ENCODE measurements at places on chromosomes 4 and X.

DNA sequence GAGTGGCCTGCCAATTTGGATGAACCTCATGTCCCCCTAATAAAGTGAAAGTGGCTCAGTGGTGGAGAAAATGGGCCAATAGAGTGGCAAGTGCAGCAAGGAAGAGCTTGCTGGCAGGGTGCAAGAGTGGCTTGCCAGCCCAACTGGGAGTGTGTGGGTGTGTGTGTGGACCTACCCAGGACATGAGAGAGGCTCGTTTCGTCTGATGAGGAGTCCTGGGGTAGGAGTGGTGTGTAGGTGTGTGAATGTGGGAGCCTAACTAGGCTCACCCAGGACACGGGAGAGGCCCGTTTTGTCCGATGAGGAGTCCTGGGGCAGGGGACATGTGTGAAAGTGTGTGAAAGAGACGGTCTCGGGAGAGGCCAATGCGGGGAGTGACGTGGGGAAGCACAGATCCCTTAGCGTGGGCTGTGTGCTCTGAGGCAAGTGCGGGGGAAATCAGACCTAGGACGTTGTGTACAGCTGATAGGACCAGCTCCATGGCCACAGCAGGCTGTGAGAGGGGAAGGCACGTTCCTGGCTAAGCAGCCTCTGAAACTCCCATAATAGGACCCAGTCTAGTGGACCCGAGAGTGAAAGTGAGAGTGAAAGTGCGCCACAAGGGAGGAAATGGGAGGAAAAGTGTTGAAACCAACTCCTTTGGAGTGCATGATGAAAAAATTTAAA lies 5.3 kb downstream of the GAGE10 start:
- no peak for DNase-seq

GRCh38 chr4:117137145-117137544 lies 51.8 kb upstream of the TRAM1L1 start:
- DNase-seq: no peak

GRCh38 chr4:133152831-133153481 lies 3.9 kb downstream of the PCDH10 start:
- no peak for DNase-seq

DNA sequence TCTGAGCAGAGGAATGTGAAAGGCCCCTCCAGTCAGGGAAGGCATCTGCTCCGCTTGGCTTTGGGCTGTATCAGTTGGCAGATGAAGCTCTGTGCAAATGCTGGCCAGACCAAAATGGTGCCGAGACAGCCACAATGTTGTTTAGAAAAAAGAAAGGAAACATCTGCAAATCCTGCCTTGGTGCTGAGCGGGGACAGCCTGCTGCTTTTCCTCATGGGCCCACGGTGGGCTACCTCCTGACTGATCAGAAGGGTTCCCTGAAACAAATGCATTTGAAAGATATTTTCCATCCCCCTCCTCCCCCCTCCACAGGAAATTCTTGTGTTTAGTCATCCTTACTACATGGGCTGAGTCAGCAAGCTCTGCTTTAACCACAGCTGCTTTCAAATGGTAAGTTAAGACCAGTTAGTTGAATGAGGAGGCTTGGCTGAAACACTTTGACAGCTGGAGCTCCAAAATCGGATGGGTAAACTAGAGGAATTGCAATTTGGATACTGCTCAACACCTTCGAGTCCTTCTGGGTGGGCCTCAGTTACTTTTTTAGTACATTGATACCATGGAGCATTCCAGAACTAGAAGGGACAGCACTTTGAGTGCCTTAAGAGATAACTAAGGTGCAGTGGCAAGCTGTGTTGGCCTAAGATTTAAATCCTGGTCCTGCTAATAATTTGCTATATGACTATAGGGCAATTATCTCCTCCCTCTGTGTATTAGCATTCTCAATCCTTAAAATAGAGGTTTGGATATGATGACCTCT lies 36.0 kb downstream of the PLAC1 start:
- no peak for DNase-seq

- DNase-seq: no peak
Observed at GRCh38 chr4:165383591-165384073, 4.8 kb downstream of the CPE start.

GRCh38 chrX:153882086-153882498 lies 3.9 kb downstream of the L1CAM start:
- DNase-seq: no peak

DNA sequence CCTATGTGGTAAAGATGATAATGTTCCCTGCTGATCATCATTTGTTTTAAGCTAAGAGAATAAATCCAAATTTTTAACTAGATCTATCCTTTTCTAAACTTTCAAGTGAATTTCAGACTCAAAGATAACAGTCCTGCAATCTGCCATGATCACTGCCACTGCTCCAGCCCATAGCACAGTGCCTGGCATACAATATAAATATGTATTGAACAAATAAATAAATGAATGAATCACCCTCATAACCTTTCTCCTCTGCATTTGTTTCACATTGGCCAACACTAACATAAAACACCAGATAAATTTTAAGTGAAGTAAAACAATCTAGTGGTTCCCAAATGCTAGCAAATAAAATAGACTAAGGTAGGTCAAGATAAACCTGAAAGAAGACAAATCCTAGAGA lies 439.0 kb downstream of the GPM6A start:
- DNase-seq: no peak

GRCh38 chrX:42809569-42809968 lies 31.6 kb upstream of the PPP1R2C start:
- no peak for DNase-seq

DNA sequence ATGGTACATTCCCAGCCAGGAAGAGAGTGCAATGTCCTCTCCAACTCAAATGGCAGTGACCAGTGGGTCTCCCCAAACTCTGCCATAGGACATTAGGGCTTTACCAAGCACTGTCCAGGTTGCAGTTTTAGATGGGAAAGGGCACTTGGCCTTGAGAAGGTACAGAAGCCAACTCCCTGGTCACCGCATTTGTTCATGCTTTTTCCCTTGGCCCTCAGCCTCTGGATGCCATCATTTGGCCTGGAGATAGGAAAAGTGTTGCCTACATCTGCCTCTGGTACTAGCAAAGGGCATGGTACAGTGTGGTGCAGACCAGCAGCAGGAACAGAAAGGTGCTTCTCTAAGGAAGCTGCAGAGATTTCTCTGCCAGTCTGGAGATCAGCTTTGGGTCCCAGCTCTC lies 93.8 kb downstream of the MAMLD1 start:
- no peak for DNase-seq

DNA sequence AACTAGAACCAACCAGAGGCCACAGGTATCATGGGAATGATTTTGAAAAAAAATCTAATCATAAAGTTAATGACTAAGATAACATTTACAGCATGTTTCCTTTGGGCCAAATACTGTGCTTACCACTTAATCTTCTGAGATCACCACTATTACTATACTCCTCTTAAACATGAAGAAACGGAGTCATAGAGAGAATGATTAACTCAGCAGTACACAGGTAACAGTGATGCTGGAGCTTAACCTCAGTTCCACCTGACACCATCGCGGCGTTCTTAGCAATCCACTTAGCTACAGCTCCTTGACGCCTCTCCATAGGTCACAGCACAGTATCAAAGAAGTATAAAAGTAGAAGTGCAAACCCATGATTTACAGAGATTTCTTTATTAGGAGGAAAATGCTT lies 592.6 kb upstream of the SLIT2 start:
- no peak for DNase-seq

GRCh38 chr4:173318240-173318639 lies 15.9 kb downstream of the HMGB2 start:
- no peak for DNase-seq

- DNase-seq: no peak
Observed at GRCh38 chr4:7024336-7024890, 18.8 kb upstream of the TADA2B start.

DNA sequence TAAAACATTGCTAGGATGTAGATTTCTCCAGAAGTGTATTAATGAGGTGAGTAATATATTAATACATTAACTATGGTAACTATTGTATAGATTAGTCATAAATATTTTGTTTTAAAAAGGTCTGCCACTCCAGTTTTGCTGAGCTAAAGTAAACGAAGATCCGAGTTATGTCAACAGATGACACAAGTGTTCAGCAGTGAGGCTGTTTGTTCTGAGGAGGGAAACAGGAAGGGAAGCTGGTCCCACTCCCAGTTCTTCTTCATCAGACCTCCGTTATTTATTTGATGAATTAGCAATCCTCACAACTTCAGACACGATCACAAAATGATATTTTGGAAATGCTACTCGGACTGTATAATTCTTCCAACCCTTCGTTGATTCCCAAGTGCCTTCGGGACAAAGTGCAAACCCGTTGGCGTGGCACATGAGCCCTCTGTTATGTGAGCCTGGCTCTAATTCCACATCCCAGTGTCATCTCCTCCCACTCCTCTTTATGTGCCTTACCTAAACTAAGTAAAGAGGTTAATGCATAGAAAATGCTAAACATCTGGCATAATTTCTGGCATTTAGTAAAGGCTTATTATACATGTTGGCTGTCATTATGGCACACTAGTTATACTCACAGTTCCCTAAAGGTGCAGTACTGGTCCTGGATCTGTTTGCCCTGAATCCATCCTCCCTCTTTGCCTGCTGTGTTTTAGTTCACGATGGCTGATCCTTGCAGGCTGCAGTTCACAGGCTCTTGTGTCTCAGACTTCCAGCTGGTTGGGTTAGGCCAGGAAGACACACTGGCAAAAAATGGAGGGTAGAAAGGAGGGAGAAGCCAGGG lies 190.6 kb upstream of the LNX1 start:
- no peak for DNase-seq

Data from stimulated activated CD8-positive, alpha-beta memory T cell treated with anti-CD3 and anti-CD28 coated beads, Interleukin-4, amount 100 ng/mL, for 1 hour (primary cell).